ENCODE measurements at places on chromosomes 7 and 10.

DNA sequence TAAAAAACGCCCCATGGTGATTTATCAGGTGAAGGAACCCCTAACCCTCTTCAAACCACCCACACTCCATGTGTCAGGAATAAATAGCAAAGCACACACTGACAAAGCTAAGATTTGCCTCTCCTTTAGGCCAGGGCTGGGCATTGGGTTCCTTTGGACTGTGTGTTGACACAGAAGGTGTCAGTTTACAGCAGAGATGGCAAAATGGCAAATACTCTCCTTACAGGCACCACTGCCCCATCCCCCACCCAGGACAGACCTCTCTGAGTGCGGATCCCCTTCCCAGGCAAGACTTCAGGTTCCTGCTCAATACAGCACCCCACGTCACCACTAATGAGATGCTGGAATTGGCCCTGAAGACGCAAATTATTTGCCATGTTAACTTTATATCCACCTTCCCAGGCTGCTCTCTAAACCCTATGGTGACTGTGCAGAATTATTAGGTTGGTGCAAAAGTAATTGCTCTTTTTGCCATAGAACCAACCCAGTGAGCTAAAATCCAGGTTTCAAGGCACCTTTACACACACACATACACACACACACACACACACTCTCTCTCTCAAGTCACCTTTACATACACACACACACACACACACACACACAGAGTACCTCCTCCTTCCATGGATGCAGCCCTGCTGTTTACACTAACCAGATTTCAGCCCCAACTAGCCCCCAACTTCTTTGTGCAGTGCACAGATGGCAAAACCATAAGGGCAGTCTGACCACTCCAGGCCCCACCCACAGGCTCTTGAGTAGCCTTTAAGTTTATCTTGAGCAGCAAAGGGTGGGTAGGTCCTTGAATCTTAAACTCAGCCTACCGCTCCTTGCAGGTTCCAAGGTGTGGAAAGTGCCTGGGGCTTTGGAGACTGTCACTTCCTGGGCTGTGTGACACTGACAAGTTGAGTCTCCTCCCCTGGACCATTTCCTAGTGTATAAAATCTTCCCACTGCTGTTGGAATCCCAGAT, 4.0 kb upstream of the ZCCHC24 start:
- DNase-seq = no peak

GRCh38 chr7:105387508-105388355, 989 bp downstream of the SRPK2 start:
- DNase-seq = peak; percentile 66

DNA sequence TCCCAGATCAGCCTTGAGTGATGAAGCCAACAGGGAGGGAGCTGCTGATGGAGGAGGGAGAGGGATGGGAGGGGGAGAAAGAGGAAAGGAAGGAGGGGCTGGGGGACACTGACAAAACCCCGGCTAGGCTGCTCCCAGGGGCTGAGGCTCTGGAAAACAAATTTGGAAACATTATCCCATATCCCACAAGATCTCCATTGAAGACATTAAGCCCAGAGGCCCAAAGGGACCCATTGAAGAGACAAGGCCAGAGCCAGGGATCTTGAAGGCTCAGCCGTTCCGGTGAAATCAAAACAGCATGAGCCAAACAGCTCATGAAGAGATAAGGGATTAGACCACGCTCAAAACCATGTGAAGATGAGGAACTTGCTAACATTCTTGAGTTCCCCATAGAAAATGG, 184.3 kb upstream of the ITGB1 start:
- DNase-seq = no peak

- no peak for DNase-seq
These were observed 19.8 kb downstream of the HNRNPA2B1 start for GRCh38 chr7:26180792-26181198.

- DNase-seq = no peak
These were observed 156.5 kb downstream of the DOCK4 start for GRCh38 chr7:112049555-112050249.

GRCh38 chr7:69588773-69589172, 9.5 kb upstream of the AUTS2 start:
- DNase-seq = no peak

GRCh38 chr7:73530800-73531199, 8.7 kb upstream of the BAZ1B start:
- no peak for DNase-seq

GRCh38 chr7:1977059-1977875, 255.5 kb downstream of the MAD1L1 start:
- no peak for DNase-seq

GRCh38 chr10:131127610-131128009, 183.9 kb downstream of the TCERG1L start:
- no peak for DNase-seq

DNA sequence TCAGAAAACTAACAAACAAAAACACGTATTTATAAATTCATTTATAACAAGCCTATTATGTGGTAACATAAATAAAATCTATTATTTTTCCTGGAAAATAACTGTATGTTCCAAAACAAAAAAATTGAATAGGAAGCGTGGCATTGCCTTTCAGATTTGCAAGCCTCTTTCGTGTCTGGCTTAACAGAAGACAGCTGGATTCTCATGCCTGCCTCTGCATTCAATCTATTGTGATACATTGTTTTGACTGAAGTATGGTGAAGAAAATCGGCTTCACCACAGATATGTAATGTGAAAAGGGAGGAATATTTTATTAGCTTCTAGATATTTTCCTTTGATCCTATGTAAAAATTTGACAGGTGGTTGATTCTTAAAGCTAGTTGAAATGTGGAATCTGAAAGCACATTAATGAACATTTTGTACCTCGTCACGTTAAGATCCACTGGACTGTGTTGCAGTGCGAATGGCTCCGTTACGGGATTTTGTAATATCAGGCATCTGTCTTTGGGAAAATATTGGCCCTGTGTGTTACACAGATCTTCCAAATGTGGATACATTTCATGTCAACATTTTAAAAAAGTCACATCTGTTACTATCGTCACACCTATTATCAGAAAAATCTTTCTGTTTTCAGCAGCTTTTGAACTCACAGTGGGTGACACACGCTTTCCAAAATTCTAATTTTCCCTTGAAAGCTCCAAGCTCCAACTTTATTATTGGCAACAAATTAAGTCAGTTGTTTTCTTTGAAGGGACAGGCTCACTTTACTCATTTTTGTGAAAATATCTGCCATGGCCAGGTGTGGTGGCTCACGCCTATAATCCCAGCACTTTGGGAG, 26.2 kb downstream of the PALD1 start:
- DNase-seq = no peak

GRCh38 chr10:63515002-63515763, 6.0 kb upstream of the REEP3 start:
- peak; percentile 56 for DNase-seq

DNA sequence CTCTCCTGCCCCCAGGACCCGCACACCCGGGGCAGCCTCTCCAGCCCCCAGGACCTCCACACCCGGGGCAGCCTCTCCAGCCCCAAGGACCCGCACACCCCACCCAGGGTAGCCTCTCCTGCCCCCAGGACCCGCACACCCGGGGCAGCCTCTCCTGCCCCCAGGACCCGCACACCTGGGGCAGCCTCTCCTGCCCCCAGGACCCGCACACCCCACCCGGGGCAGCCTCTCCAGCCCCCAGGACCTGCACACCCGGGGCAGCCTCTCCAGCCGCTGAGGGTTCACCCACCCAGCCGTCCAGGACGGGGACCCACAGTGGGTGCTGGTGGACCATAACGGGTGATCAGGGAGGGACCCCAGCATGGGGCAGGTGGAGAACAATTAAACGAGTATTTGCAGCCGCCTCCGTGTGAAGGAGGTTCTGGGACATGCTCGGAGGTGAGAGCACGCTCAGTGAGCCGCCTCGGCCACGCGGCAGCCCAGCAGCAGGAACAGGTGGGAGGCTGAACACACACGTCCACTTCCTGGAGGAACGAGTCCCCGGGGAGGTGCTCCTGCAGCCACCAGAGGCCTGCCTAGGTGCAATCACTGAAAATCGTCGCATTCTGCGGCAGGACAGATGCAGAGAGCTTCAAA, 107.9 kb downstream of the PDGFA start:
- no peak for DNase-seq

DNA sequence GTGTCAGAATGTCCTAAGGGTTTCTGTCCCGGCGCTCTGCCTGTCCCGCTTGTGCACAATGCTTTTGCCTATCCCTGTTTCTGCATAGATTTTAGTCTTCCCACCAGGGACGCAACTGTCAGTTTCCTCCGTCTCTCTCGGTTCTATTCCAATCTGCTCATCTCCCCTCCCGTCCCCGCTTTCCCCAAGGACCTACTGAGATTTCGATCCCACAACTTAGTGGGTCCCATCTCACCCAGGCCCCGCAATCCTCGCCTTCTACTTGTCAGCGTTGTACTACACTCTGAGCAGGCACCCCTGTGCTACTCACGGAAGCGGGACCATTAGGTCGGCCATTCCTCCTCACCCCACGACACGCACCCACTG, 519 bp upstream of the ZNF655 start:
- no peak for DNase-seq

- no peak for DNase-seq
These were observed 560 bp downstream of the CPA4 start for GRCh38 chr7:130293521-130293920.

- DNase-seq = no peak
These were observed 141.5 kb upstream of the CAV2 start for GRCh38 chr7:116357781-116358670.

DNA sequence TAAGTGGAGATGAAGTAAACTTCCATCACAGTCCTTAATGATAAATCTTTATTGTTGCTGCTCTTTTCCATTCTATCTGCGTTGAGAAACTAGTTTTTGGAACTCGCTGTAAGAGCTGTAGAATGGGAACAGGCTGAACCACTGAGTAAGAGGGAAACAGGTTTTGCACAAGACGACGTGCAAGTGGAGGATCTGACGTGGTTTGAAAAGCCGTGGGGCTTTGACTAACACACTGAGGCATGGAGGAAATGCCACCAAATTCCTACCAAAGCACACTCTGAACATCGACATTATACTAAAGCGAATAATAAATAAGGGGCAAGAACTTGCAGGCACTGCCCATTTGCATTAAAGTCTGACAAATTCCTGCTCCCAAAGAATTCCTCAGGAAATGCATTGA, 160.6 kb downstream of the KLF6 start:
- DNase-seq = peak; percentile 69

GRCh38 chr10:106107706-106108105, 1056.8 kb downstream of the SORCS1 start:
- DNase-seq = no peak

- DNase-seq = no peak
These were observed 4.9 kb downstream of the PIK3CG start for GRCh38 chr7:106869954-106870353.

DNA sequence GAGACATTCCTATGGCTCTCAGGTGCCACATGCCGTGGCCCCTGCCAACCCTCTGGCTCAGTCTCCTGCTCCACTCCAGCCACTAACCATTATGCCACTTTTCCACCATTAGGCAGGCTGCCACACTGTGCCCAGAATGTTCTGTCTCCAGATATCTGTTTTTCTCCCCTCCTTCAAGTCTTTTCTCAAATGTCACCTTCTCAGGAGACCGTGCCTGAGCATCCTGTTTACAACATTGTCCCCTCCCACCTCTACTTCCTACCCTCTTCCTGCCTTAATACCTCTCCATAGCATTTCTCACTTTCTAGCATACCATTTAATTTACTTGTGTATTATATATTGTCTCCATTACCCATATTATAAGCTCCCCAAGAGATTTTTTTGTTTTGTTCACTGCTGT, 162.5 kb upstream of the LYZL2 start:
- DNase-seq = no peak

DNA sequence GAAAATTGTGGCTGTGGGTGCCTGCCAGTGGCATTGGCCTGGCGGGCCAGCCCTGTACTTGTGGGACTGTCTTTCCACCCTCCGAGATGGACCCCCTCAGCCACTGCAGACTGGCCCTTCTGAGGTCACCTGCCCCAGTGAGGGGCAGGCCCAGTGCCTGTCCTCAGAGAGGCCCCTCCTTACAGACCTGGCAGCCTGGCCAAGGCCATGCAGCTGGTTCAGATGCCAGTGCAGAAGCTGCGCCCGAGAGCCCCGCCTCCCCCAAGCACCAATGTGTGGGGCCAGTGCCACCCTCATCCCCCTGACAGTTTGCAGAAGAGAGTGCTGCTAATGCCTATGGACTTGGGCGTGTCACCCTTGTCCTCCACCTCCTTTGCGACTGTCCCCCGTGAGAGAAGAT, 10.0 kb downstream of the ZNF316 start:
- no peak for DNase-seq

DNA sequence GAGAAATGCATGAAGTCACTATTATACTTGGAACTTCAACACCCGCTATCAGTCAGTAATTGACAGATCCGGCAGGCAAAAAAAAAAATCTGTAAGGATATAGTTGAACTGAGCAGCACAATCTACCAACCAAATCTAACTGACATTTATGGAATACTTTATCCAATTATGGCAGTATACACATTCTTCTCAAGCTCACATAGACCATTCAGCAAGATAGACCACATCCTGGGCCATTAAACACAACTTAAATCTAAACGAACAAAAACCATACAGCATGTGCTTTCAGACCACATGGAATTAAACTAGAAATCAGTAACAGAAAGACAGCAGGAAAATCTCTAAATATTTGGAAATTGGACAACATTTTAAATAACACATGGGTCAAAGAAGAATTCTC, 112.7 kb downstream of the MPP7 start:
- DNase-seq = no peak

- no peak for DNase-seq
These were observed 4.6 kb downstream of the PAPSS2 start for GRCh38 chr10:87664276-87664701.

DNA sequence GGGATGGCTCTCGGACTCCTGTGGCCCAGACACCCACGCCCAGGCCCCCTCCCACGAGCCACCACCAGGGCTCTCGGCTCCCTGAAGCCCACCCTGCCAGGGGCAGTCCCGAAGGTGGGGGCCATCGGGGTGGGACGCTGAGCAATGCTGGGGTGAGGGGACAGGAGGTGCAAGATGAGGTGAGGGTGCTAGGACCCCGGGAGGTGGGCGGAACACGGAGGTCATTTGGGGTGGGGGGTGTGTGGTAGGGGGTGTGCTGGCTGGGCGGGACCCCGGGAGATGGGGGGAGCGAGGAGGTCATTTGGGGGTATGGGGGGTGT, 17.0 kb upstream of the LFNG start:
- no peak for DNase-seq

GRCh38 chr10:131702531-131703356, 198.1 kb upstream of the PPP2R2D start:
- DNase-seq = peak; percentile 29

DNA sequence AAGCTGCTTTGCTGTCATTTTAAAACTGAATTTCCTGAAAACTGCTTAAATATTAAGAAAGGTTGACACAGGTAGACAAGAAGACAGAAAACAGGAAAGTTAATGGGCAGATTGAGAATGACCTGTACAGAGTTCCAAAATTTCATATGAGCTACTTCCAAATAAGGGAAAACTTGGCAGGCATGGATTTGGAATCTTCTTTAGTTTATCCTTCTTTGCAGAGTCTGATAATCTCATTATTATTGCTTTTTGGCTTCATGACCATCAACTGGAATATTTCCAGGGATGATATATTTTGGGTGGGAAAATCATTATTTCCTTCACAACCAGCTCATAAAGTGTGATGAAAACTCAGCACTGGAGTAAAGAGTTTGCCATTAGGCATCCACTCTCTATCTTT, 346.5 kb upstream of the NPVF start:
- no peak for DNase-seq
